Stimulated activated CD4-positive, alpha-beta T cell treated with anti-CD3 and anti-CD28 coated beads, Interleukin-12 subunit alpha, Interleukin-12 subunit beta, amount 100 ng/mL, for 4 hours (primary cell): ENCODE measurements at places on chromosomes 5 and 9.

- no peak for DNase-seq
Observed at GRCh38 chr5:108814551-108814950, 66.9 kb downstream of the FER start.

GRCh38 chr9:127340721-127341120 lies 56.2 kb upstream of the SLC2A8 start:
- DNase-seq: no peak

- DNase-seq: no peak
Observed at GRCh38 chr5:76310208-76310607, 92.9 kb upstream of the IQGAP2 start.

- no peak for DNase-seq
Observed at GRCh38 chr5:143316337-143316736, 87.1 kb downstream of the NR3C1 start.

DNA sequence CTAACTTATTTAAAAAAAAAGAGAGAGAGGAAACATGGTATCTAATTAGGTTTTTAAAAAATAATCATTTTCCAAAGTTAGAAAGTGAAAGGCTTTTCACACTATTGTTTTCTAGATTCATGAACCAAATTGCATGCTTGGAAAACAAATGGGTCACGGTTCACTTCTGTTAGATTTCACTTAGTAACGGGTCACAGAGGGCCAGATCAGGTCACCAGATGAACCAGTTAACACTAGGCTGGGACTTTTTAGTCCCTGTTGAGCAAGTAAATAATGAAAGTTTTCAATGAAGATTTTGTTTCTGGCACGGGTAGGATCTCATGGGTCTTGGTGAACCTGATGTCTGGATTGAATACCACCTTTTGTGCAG lies 207.2 kb upstream of the RFX3 start:
- no peak for DNase-seq

DNA sequence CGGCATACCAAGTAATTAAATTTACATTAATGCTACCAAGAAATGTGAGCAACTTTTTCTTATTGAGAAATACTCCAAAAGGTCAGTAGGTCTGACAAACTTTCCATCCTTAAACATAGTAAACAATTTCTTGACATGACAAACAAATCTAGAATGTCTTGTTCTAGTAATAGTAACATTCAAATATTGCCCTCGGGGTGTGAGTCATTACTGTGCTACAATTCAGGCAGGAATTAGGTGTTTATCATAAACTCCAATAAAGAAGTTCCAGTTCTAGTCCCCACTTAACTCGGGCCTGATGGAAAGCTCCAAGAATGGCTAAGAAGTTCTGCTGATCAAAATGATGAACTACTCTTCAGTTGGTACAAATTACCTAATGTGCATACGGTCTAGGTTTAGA lies 235.6 kb upstream of the TUSC1 start:
- DNase-seq: no peak

DNA sequence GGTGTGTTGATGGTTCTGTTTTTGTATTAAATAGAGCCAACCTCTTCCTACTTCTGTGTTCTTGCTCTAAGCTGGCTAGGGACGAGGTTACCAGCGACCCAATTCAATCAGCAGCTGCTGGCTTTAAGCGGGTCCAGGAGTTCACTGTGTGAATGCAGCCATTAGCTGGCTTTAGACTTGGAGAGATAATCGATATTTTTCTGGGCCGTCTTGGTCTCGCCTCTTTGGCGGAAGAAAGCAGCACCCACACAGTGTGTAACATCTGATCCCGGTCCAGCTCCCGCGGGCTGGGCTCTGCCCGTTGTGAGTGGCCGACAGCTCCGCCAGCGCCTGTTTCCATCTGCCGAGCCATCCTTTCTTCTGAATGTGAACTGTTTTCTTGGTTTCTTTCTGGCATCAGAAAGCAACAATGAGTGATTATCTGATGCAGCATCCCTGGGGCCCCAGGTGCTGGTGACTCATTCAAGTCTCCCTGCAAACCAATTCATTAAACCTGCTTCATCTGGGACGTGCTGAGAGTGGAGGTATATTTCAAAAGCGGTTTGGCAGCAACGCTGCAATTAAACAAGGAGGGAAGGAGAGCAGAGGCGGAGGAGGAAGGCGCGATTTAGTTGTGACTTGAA lies 90.8 kb upstream of the IRX4 start:
- no peak for DNase-seq

- no peak for DNase-seq
Observed at GRCh38 chr9:134029248-134030226, 4.3 kb downstream of the BRD3OS start.

DNA sequence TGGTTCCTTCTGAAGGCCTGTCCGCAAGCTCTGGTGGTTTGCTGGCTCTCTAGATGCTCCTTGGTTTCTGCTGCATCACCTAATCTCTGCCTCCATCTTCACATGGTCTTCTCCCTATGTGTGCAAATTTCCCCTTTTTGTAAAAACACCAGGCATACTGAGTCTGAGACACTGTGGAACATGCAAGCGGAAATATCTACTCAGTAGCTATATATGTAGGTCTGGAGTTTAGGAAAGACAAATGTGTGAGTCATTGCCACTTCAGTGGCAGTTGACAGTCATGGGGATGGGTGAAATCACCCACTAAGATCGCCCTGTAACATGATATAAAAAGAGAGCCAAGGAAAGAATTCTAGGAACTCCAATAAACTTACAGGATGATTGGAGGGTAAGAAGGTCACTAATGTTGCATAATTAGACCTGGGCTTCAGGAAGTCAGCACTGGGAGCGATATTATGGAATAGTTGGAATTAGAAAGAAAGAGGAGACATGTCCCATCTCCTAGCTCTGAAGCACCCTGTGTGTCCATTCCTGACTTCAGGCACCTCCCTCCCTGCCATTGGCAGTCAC lies 22.7 kb upstream of the UBLCP1 start:
- peak; percentile 11 for DNase-seq

- DNase-seq: peak; percentile 15
Observed at GRCh38 chr9:96567203-96567700, 52.4 kb downstream of the CDC14B start.

DNA sequence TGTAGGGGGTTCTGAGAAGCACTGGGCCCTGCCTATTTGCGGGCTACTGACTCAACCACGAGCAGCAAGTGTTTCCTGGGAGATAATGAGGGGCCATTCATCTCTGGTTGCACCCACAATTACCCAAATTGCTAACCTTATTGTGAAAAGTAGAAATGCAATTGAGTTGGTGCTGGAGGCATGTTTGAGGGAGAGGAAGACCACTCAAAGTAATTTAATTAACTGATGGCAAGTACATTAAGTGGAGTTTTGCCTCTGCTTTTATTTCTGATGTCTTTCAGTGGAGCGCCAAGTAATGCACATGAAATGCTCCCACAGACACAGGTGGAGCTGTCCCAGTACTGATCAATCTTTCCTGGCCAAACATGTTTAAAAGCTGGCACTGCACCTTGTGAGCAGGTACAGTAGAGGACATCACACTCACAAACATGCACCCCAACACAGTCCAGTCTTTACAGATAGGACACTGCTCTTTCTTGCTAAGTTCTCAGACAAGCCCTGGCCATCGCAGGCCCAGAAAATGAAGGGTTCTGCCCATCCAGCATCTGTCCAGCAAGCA lies 195.4 kb downstream of the HSPA4 start:
- DNase-seq: no peak

DNA sequence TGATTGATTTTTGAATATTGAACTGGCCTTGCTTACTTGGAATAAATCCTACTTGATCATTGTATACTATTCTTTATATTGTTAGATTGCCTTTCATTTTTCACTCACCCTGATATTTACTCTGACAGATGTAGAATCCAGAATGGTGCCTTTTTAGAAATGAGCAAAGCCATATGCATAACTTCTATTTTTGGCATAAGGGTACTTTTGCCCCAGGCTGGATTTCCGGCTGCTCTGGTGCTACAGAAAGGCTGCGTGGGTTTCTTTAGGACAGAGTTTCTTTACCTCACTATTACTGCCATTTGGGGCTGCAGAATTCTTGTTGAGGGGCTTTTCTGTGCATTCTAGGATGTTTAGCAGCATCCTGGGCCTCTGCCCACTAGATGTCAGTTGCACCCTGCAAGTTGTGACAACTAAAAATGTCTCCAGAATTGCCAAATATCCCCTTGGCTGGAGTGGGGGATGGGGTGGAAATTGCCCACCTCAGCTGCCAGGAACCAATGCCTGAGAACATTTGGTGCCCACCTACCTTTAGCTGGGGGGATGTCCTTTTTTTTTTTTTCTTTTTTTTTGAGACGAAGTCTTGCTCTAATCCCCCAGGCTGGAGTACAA lies 50.1 kb downstream of the SLC36A1 start:
- no peak for DNase-seq

- DNase-seq: no peak
Observed at GRCh38 chr5:63456279-63456678, 506.0 kb downstream of the HTR1A start.

- DNase-seq: no peak
Observed at GRCh38 chr5:45383985-45384384, 312.2 kb downstream of the HCN1 start.

GRCh38 chr5:104821606-104822005 lies 1259.0 kb upstream of the NUDT12 start:
- no peak for DNase-seq

- DNase-seq: no peak
Observed at GRCh38 chr5:154276973-154277331, 86.4 kb downstream of the GALNT10 start.

DNA sequence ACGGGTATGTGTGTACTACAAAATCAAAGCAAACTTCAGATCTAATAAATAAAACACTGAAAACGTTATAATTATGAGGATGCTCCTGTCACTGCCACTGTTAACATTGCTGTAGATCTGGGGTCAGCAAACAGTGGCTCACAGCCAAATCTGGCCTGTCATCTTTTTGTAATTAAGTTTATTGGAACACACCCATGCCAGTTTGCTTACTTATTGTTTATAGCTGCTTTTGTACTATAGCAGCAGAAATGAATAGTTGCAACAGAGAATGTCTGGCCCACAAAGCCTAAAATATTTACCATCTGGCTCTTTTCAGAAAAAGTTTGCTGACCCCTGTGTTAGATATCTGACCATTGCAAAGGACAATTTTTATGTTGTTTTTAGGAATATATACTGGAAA lies 32.1 kb downstream of the PRRC1 start:
- no peak for DNase-seq

DNA sequence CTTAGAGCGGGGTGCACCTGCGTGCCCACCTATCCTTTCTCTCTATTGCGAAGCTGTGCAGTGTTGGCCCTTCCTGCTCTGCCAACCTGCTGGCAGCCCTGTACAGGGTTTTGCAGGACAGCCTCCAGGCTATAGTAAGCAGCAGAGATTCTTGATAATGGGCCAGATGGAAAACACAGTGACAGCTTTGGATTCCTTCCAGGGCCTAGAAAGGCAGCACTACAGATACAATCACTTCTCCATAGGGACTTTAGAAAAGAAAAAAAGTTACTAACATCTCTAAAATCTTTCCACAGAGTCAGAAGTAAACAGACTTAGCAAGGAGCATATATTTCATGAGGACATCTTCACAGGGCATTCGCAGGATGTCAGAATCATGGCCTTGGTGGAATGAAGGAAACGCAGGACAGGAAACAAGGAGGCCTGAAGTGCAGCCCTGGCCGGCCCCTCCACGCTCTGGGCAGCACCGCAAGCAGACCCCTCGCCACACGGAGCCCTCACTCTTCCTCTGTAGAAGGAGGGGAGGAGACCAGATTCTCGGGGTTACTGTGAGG lies 172.1 kb upstream of the GAS1 start:
- DNase-seq: no peak

DNA sequence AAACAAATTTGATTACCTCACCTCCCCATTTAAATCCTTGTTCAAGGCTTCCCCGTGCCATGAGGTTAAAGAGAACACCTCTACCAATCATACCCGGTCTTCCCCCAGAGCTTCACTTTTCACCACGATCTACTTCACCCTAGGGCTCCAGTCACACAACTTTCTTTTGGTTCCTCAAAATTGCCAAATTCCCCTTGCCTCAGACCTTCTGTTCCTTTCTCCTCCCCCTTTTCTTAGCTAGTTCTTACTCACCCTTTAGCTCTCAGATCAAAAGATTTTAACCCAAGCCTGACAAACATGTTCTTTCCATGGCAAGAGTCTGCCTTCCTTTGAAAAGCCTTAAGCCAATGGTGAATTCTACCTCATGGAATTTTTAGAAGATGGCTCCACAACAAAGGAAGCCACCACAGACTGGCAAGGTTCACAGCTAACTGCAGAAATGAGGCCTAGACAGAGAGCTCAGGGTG lies 56.7 kb downstream of the MAPKAP1 start:
- no peak for DNase-seq

- DNase-seq: no peak
Observed at GRCh38 chr5:106801554-106801953, 869.2 kb downstream of the EFNA5 start.

DNA sequence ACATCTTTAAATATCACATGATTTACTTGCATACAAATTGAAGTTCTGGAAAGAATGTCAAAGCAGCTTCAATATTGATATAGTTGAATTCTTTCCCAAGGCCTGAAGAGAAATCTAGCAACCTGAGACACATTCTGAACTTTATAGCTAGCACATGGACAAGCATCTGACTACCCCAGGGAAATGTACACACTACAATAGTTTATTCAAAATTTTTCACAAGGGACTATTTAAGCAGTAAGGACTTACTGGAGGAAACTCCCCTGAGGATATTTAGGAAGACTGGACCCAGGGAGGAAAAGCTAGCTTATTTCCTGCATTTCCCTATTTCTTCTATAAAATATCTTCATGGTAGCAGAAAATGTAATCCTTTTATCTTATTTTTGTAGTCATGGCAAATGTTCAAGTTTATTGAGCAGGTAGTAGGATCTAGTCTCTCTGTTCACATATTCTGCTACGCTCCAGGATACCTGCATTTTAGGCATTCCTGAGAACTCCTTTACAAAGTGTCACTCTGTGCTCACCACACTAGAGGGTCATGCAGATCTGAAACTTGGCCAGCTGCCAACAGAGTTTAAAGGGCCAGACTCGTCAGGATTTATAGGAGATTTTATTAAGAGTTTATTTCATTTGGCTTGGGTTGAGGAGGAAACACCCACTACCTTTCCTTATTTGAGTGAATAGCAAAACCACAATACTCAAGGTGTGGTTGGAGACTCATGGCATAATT lies 348.4 kb upstream of the FTMT start:
- DNase-seq: no peak

- no peak for DNase-seq
Observed at GRCh38 chr5:88049156-88049555, 219.5 kb downstream of the TMEM161B start.

DNA sequence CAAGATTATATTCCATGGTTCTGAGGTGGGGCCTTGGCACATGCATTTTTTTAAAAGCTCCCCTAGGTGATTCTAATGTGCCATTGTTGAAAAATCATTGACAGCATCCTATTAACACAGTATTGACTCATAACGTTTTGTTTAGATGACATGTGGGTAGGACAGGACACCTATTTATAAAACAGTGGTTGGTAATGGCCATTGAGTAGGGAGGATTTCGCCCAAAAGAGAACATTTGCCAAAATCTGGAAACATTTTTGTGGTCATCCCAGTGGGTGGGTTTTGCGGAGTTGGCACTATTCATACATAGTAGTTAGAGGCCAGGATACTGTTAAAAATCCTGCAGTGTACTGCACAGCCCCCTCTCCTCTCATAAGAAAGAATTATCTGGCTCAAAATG lies 6.4 kb upstream of the CHD1 start:
- no peak for DNase-seq
